Muscle of leg (tissue), 16 donors: ENCODE measurements at places on chromosomes 11 and 22. TPM values are rescaled to one million over a fixed set of nuclear protein-coding genes. Genes with fewer than 3 reads are reported as not detected.

The OR8G1 gene
- 0.09 TPM for total RNA-seq

The LRRC56 gene
- total RNA-seq: 2.0 TPM

DNA sequence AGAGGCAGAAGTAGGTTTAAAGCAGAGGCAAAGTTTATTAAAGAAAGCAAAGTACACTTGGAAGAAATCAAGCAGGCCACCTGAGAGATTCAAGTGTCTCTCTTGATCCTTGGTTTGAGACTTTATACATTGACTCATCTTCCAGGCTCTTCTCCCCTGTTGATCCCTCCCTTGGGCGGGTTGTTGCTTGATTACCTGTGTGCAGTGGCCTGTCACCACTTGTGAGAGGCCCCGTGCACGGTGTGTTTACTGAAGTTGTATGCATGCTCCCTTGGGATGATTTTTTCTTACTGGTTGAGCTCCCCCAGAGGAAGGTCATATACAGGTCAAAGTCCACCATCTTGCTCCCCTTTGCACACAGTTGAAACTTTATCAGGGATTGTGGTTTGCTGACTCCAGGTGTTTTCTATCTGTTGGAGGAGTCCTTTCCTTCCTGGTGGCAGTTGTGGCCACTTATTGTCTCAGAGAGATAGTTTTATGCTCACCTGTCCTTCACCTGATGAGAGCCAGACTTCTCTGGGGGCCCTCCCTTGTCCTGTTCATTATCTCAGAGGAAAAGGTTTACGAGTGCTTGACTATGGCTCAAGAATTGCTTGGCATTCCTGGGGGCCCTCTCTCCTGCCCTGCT is 16.3 kb upstream of the RBMXL2 start:
- no peak overlapping the region for H3K27ac ChIP-seq
- H3K36me3 ChIP-seq: no peaks in the 10 kb centered on the region
- H3K27me3 ChIP-seq: no peaks in the 10 kb centered on the region
- no peak for DNase-seq
- H3K4me3 ChIP-seq: no peak overlapping the region

DNA sequence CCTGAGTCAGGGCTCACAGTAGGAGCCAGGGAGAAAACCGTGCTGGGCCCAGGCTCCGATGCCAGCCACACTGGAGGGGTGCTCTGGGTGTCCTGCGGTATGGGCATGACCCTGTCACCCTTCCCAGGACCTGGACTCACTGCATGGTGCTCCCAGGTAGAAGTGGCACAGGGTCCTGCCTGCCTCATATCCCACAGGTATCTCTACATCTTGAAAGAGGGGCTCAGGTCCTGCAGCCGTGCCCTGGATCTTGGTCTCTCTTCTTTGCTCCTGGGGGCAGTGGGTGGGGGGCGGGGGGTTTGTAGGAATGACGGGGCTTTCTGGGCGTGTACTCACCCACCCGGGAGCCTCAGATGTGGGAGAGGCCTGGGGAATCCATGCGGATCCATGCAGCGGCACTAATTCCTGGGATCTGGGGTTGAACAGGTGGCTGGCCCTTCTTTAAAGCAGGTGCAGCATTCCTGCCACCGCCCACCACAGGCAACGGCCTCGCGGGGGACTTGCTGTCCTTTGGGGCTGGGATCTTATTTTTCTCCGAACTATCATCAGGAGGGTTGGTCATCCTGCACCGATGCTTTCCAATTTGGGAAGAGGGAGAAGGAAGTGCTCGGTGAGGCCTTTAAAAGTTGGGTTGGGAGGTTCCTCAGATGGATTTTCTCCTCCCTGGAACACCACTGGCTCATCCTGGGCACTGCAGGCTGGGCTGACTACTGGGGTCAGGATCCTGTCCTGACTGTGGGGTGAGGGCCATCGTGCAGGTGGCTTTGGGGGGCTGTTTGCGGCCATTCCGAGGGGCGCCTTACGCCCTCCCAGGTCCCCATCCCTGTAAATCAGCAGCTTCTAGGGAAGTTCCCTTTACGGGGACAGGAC is 886.4 kb downstream of the BRD1 start:
- no peak for DNase-seq
- peaks cover 7% of the 10 kb centered on the region for H3K27me3 ChIP-seq
- no peak overlapping the region for H3K27ac ChIP-seq
- peaks cover 25% of the 10 kb centered on the region for H3K4me1 ChIP-seq
- H3K36me3 ChIP-seq: no peaks in the 10 kb centered on the region

- DNase-seq: no peak
- H3K36me3 ChIP-seq: no peaks in the 10 kb centered on the region
- H3K4me3 ChIP-seq: no peak overlapping the region
- peaks cover 2% of the 10 kb centered on the region for H3K27me3 ChIP-seq
- H3K27ac ChIP-seq: no peak overlapping the region
These were observed 27.8 kb upstream of the GGTLC2 start for GRCh38 chr22:22616636-22617035.

The P2RY2 gene
- 0.84 TPM for total RNA-seq

The NCAM1 gene
- total RNA-seq: 87.0 TPM

DNA sequence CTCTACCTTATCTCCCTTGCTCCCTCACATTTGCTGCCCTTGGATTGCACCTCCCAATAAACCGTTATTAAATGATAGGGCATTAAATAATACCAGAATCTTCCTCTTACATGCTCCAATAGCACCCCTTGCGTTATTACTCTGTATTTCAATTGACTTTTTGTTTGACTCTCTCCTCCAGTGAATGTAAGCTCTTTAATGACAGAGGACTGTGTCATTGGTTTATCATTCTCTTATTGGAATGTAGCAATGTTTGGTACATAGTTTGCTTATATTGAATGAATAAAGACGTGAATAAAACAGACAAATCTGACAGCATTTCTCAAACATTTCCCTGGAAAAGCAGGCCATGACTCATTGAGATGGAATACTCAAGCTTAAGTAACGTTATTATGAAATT is 8.7 kb upstream of the MPEG1 start:
- no peak overlapping the region for H3K4me3 ChIP-seq
- no peaks in the 10 kb centered on the region for H3K36me3 ChIP-seq
- DNase-seq: no peak

The C11orf65 gene
- 0.66 TPM for total RNA-seq

GRCh38 chr11:69443138-69443967 is 38.1 kb upstream of the LINC01488 start:
- peak; percentile 98 for DNase-seq
- H3K27me3 ChIP-seq: no peaks in the 10 kb centered on the region
- H3K27ac ChIP-seq: peak overlapping the region; percentile 98
- H3K4me3 ChIP-seq: peak overlapping the region; percentile 42
- no peaks in the 10 kb centered on the region for H3K36me3 ChIP-seq
- H3K4me1 ChIP-seq: peaks cover 46% of the 10 kb centered on the region

- H3K4me1 ChIP-seq: no peaks in the 10 kb centered on the region
- no peak for DNase-seq
- peaks cover 3% of the 10 kb centered on the region for H3K27me3 ChIP-seq
These were observed 516.8 kb downstream of the OPCML start for GRCh38 chr11:133015457-133015856.

The ACTN3 gene
- total RNA-seq: 81.6 TPM

GRCh38 chr22:40396882-40397281 is 26.5 kb downstream of the SGSM3 start:
- peak; percentile 72 for DNase-seq
- H3K4me1 ChIP-seq: peaks cover 32% of the 10 kb centered on the region
- no peak overlapping the region for H3K4me3 ChIP-seq

The AQP11 gene
- 0.75 TPM for total RNA-seq
